ELR (cell line): ENCODE measurements at places on chromosomes 7 and 10.

DNA sequence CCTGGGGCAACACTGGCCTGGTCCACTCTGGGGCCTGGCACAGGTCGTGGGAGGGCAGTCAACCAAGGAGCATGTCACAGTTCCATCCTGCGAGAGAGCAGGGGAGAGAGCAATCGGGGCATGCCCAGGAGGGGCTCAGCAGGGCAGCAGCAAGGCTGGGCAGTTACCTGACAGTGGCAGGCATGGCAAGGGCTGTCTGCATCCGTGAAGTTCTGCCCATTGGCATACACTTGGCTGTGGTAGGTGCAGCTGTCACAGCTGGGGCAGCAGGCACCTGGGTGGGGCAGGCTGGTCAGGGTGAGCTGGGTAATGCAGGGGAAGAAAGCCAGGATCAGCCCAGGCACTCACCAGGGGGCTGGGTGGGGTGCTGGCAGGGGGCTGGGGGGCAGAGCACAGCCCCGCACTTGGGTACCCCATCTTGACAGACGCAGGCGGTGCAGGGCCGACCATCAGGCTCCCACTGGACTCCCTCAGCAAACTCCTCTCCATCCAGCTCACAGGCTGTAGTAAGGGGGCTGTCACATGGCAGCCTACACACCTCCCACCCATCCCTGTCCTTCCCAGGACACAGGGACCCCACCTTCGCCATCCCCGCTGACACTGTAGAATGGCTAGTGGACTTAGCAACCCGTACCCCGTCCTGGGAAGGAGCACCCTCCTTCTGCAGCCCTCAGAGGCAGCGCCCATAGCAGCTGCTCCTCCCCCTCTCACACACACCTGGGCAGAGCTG is 17.8 kb downstream of the KCP start:
- DNase-seq = no peak

- DNase-seq = no peak
Measured at GRCh38 chr10:131733596-131733995, 167.2 kb upstream of the PPP2R2D start.

GRCh38 chr7:66142334-66142733 is 27.7 kb downstream of the CRCP start:
- DNase-seq = no peak

GRCh38 chr10:114420811-114421485 is 16.6 kb upstream of the AFAP1L2 start:
- DNase-seq = no peak

DNA sequence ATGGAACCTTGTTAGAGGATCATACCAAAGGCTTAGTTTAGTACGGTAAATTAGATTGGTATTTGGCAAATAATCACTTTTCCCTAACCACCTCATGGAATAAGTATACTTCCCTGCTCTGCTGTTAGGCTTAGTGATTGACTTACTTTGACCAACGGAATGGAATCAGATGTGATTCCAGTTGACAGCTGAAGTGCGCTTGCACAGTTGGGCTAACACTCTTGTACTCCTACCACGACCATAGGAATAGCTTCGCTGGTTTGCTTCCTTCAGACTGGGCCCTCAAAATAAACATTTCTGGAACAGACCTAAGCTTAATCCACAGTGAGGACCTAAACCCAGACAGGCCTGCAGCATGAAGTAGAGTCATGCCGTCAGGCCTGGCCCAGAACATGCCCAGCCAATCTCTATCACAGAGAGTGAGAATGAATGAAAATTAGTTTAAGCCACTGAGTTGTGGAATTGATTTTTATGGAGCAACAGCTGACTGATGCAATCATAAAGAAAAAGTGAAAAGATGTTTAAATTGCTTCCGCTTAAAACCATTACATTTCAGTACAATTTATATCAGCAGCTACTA is 122.3 kb downstream of the DOCK4 start:
- no peak for DNase-seq

DNA sequence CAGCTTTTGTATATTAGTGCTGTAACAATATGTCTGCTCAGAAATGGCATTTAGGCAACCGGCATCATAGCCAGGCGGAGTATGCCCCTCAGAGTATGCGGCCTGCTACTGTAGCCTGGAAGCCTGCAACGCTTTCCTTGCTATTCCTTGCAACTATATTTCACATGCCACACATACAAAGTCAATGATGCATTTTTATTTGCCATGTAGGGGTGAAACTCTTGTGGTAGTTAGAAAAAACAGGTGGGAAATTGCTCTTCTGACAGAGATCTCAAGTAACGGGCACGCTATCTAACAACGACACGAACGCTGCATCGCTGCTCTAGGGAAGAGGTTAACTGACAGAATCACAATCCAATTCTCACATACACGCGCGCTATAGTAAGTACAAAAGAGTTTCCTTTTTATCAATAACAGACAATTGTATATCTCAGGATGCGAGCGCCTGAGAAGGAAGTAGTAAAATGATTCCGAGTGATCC is 5.9 kb downstream of the EBF3 start:
- DNase-seq = no peak

DNA sequence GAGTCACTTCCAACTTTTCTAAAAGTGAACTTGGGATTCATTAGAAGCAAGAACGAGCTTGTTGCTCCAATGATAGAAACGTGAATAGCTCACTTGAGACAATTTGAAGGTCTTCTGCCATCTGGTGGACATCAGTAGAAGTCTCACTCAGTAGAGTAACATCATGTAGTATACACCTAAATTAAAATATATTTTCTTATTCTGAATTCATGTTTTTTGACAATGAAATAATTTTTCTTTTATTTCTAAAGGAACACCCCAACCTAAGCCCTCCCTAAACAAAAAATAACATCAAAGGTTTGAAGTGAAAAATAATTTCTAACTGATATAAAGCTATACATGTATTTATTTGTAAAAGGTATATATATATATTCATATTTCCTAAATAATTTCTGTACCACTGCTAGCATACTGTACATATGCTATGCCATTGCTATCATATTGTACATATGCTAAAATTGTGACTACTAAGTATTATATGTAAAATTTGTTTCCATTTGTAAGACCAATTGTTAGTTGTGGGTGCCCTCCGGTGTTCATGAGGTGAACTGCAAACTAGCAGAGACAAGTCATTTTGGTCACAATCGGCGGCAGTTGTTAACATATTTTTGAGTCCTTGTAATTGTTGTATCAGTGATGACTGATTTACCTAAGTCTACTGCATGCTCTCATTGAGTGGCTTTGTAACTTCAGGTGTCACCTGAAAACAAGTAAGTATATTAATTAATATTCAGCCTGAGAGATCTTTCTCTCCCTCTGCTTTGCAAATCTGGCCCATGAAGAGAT is 121.9 kb downstream of the PTPRZ1 start:
- peak; percentile 73 for DNase-seq

GRCh38 chr10:31720546-31720945 is 208.1 kb downstream of the ARHGAP12 start:
- no peak for DNase-seq

DNA sequence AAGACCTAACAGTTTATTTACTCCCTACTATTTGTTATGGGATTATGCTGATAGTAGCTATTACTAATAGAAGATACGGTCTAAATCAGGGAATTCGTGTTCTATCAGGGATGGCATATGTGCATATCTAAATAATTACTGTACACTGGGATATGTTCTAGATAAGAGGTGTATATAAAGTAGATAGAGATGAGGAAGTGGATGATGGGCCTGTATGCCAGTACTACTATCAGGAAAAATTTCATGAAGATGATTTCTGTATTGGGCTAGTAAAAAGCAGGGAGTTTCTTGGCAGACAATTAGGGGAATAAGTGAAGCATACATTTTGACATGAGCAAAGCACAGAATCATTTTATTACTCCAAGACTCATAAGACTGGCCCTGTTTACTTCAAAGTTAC is 26.2 kb downstream of the PTPN12 start:
- DNase-seq = no peak

DNA sequence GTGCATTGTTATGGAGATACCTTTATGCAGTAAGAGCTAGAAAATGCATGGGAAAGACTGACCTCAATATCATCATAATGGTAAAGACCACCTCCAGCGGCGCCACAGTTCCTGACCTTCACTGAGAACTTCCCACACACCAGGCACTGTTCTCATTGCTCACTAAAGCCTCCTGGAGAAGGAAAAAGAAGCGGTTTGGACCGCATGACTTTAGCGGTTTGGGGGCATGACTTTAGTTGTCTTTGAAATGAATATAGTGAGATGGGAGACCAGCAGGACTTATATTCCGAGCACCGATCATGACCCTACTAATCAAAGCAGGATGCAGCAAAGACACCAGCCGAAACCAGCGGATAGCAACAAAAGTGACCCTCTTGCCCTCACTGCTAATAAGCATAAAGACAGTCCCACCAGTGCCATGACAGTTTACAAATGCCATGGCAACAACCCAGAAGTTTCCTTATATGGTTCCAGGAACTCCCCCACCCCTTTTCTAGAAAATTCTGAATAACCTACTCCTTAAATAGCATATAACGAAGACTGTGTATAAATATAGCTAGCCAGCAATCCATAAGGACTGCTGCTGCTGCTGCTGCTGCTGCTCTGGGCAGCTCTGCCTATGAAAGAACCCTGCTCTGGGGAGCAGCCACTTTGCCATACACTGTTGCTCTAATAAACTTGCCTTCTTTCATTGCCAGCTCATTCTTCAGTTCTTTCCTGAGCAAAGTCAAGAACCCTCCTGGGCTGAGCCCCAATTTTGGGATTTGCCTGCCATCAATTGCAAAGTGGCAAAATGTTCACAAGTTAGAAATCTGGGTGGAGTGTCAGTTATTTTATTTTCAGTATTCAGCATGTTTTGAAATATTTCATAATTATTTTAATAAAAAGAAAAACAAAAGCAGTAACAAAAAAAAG is 694.1 kb downstream of the SUGCT start:
- no peak for DNase-seq

DNA sequence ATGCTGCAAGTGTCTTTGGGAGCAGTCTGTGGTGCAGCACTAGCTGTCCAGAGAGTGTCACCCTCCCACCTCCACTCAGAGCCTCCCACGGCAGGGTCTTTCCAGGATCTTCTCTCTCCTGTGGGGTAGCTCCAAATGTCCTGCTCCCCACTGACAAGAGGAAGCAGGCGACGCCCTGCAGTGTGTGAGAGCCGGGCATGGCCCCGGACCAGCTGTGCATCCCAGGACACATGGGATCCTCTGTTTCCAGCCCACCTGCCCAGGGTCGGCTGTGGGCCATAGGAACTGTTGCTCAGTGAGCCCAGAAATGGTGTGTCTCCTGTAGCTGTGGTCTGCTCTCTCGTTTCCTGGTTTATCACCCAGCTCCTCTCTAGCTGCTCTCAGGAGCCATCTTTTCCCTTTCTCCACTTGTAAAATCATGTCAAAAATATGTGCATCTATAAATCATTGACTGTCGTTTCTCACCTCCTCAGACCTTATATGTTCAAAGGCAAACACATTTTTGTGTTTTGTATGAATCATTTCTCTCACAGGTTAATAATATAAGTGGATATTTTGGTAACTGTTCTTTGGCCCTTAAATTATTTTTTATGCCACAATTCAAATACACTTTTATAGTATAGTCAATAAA is 74.9 kb downstream of the VWC2 start:
- no peak for DNase-seq

GRCh38 chr10:69253171-69253570 is 25.1 kb upstream of the HK1 start:
- no peak for DNase-seq

- DNase-seq = no peak
Measured at GRCh38 chr7:125934539-125934938, 1004.9 kb upstream of the POT1 start.

- no peak for DNase-seq
Measured at GRCh38 chr10:44458671-44459413, 73.9 kb upstream of the CXCL12 start.

DNA sequence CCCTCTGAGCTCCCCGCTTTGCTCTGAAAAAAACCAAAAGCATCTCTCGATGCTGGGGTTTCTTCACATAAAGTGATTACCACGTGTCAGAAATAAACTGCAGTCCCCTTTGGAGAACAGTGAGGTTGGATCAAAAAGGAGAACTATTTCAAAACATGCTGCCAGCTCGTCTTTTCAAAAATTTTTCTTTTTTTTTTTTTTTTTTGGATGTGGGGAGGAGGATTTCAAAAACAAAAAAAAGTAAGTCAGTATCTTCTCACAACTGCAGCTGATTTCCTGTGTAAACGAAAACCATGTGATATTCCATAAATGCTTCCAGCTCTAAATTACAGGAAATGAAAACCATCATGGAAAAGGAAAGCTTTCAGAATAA is 155.0 kb upstream of the LYZL2 start:
- peak; percentile 53 for DNase-seq

DNA sequence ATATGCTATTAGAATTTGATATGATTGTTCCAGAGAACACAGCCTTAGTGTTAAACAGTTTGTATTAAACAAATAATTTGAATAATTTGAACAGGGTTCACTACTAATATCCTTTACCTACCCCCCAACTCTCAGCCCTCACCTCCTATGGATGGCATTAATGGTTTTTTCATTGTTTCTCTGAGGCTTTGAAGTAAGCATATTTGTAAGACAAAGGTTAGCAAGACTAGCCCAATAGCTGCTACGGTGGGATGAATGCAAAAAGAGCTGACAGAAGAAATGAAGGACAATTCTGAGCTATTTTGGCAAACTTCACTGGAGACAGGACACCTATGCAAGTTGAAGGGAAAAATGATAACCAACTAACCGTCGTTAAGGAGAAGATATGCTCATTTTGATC is 61.6 kb downstream of the ARL4A start:
- DNase-seq = no peak

GRCh38 chr10:92208157-92208720 is 82.6 kb downstream of the CPEB3 start:
- DNase-seq = no peak
